NCI-H1436 treated with DMSO at 0.1 percent for 48 hours (cell line): ENCODE measurements at places on chromosomes 1 and 21.

DNA sequence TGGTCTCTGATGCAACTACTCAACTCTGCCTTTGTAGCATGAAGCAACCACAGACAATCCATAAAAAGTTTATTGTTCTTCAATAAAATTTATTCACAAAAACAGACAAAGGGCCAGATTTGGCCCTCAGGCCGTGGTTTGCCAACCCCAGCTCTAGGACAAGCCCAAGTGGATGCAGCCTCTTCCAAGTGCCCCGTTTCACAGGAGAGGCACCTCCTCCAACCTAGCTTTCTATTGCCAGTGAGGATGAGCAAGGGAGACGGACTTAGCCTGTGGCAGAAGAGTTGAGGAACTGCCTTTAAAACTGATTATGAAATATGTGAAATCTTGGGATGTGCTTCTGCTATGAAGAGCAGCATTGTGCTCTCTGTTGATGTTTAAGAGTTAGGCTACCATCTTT lies 105.4 kb downstream of the PSMG1 start:
- no peak for DNase-seq

GRCh38 chr1:119987112-119987511 lies 82.3 kb downstream of the NOTCH2 start:
- no peak for DNase-seq

DNA sequence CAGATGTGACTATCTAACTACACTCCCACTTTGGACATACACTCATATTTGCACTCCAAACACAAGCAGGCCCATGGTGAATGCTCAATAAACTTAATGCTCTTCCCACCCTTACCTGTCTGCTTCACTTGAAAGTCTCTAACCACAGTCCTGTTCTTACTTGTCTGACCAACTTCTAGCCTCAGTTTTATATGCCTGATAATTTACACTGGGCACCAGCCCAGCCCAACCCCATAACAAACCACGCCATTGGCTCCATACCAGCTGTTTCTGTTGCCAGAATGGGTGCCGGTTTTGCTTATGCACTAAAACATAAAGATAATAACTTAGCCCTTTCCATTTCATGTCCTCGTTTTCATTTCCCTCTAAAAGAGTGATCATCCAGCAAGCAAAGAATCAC lies 395.4 kb downstream of the NTNG1 start:
- DNase-seq = no peak

DNA sequence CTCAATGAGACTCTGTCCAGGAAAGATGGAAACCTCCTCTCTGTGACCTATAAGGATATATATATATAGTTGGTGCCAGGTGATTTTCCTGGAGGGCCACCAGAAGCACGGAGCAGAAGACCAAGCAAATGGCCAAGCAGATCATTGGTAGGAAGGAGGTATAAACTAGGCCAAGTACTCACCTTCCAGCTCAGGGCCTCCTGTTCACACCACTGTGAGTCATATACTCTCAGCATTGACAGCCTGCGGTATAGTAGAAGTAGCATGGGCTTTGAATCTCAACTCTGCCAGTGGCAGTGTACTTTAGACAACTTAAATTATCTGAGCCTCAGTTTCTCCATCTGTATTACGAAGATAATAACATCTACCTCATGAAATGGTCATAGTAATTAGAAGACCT lies 15.4 kb downstream of the IL12RB2 start:
- DNase-seq = no peak

DNA sequence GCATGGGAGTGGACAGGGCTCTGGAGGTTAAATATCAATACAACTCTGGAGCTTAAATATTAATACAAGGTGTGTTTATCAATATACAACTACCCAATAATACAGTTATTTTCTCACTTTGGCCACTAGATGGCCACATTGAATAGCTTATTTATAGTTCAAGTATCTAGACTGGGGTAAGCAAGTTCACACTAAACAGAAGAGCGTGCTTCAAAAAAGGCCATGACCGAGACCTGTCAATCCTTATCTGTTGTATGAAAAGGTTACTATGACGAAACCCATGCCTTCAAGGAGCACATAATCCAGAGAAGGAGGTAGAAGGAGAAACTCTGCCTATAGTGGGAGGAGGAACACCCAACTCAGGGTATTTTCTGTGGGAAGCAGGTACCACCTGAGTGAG lies 29.1 kb downstream of the CHML start:
- peak; percentile 30 for DNase-seq

DNA sequence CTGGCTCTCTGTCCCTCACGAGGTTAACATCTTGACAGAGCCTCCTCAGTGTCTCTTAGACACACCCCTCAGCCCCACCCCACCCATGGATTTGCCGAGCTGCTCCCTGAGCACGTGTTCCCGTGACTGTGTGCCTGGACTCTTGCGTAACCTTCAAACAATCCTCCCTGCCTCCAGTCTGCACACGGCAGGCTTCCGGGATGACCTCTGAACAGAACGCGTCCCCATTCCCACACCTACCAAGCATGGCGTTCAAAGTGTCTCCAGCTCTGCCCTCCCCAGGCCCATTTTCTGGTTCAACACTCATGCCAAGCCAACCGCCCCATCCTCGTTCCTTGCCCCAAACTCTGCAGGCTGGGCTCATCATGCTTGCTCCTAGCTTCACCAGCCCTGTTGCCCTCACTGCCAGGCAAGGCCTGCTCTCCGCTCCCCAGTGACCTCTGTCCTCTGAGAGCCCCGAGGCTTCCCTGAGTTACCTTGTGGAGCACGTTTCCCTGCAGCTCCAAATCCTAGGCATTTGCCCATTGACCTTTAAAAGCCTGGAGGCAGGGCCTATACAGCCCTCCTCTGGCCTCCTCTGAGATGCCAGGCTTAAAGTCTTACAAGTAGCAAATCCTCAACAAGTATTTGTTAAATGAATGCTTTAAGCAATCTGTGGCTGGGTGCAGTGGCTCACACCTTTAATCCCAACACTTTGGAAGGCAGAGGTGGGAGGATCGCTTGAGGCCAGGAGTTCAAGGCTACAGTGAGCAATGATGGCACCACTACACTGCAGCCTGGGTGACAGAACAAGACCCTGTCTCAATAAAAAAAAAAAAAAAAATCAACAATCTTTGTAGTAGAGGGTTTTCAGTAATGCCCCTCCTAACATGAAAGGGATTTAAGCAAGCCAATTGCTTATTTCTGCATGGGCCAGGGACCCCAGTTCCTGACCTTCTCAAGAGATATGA lies 5.0 kb downstream of the AGT start:
- DNase-seq = no peak

- no peak for DNase-seq
These were observed 444.6 kb downstream of the AJAP1 start for GRCh38 chr1:5098981-5099385.

GRCh38 chr1:84598418-84598817 lies 24.2 kb upstream of the CTBS start:
- DNase-seq = no peak

- DNase-seq = no peak
These were observed 160.9 kb downstream of the GPATCH2 start for GRCh38 chr1:217469983-217470382.

DNA sequence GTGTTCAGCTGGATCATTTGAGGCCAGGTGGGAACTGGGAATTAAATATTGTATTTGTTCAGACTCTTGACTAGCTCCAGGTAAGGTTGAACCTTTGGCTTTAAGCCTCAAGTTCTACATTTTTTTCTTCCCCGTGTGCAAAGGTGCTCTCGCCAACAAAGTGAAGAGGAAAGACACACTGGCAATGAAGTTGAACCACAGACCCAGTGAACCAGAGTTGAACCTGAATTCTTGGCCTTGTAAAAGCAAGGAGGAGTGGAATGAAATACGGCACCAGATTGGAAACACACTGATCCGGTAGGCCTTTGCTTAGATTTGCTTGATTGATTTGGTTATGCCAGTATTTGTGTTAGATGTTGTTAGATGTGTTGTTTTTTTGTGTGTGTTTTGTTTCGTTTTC lies 25.5 kb upstream of the RCC1 start:
- DNase-seq = no peak

DNA sequence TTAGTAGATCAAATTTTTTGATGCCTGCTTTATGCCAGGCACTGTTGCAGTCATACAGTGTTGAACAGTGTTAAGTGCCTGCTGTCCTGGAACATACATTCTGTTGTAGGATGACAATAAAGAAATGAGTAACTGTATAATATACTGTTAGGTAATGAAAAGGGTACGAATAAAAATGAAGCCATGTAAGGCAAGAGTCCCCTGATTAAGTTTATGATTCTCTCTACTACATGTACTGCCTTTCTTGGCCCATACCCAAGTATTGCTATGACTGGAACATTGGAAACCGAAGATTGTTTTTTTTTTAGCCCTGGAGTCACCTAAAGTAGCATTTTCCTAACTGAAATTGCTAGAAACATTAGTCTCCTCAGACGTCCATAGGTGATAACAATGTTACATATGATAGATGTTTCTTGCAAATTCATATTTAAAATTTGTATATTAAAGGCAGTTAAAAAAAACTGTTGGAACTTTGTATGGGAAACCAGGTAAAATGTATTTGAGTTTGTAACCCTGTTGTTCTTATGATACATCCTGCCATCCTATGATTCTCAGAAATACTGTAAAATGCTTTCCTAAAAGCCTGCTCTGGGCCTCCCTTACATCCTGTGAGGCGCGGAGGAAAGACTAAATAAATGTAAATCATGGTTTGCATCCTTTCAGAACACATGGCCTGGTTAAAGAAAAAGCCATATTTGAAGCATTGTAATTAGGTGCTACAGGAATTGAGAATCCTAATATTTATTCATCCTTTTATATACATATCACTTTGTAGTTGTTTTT lies 5.8 kb downstream of the ATP5PB start:
- DNase-seq = no peak

DNA sequence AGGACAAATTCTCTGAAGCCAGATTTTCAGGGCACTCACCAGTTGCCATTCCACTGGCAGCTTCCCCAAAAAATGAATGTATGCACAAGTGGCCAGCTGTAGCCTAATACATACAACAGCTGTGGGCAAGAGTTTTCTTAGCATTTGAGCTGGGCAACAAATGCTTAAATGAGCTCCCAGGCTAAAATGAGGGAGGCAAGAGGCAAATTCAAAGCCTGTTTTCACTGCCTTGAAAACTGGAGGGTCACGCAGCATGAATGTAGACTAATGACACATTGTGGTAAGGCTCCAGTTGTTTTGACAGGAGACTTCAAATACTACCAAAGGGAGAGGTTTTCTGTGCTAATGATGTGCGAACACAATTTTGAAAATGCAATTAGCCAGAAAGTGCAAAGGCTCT lies 88.2 kb downstream of the TIAM1 start:
- DNase-seq = no peak

DNA sequence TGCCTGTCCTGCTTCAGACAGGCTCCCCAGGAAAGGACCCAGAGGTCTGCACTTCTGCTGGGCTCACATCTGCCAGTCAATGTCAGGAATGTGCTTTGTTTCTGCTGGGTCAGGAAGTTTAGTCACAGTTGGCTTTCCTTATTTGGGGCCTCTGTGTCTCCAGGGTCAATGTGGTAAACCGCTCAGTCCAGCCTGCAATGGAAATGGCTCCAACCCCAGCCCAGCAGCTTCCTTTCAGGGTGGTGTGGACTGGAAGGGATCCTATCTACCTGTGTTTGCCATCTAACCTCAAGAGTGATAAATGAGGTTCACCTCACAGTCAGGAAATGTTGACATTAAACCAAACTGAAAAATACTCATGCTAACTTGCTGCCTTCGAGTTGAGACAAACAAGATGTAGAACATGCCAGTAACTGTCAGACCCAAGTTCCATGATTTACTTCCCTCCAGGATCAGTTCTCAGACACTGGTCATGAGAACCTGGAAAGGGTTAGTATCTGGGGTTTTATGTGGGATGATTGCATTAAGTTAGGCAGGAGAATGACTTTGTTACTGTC lies 20.3 kb downstream of the ENO1 start:
- DNase-seq = no peak

DNA sequence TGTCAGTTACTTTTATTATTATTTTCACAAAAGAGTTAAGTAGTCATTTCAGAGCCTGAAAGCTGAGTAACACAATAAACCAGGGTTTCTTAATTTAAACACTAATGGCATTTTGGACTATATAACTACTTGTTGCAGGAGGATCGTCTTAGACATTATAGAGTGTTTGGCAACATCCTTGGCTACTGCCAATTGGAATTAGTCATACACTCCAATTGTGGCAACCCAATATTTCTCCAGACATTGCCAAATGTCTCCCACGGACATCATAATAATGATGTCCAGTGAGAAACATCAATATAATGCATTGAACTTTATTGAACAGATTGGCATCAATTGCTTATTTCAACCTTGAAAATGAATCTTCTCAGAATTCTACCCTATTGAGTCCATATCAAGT lies 441.9 kb upstream of the ADGRL4 start:
- DNase-seq = no peak

GRCh38 chr1:147526501-147526900 lies 14.8 kb upstream of the BCL9 start:
- DNase-seq = no peak

GRCh38 chr1:196887515-196888239 lies at the start of gene CFHR4:
CFHR4 (plus strand) TSS chr1:196888052; CDS start chr1:196888151, 99 bp downstream.
- no peak for DNase-seq

GRCh38 chr1:202692959-202693555 lies 17.2 kb downstream of the SYT2 start:
- DNase-seq = no peak

DNA sequence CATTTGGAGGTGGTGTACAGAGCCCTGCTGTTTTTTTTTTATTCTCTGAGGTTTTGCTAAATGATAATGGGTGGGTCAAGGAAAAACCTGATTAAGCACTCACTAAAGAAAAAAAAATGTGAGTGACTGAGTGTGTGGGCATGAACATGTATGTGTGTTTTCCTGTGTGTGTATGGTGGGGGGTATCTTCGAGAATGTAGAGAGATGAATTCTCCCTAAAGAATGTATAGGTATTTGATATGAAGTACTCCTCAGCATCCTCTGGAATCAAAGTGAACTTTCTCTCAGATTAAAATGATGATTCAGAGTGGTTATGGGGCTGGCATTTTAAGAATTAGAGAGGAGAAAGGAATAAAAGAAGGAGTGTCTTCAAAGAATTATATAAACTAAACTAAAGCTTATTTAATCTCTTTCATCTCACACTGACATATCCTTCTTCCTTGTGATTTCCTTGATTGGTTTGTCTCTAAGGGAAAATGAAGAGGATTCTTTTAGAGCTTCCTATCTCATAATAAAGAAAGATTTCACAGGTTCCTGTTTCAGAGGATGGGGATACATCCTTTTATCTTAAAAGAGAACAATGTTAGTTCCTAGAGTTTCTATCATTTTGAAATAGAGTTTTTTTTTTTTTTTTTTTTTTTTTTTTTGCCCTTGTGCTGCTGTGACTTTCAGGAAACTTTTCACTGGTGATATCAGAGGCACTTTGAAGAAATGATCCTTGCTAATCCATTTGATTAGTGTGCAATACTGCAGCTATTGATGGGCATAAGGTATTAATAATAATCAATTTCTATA lies 23.9 kb downstream of the S1PR1 start:
- DNase-seq = no peak
